Activated naive CD4-positive, alpha-beta T cell treated with anti-CD3 and anti-CD28 coated beads, Interleukin-2, amount 10 ng/mL, durations not matched to agents 7 days and 5 days (primary cell): ENCODE measurements at places on chromosomes 4 and X.

DNA sequence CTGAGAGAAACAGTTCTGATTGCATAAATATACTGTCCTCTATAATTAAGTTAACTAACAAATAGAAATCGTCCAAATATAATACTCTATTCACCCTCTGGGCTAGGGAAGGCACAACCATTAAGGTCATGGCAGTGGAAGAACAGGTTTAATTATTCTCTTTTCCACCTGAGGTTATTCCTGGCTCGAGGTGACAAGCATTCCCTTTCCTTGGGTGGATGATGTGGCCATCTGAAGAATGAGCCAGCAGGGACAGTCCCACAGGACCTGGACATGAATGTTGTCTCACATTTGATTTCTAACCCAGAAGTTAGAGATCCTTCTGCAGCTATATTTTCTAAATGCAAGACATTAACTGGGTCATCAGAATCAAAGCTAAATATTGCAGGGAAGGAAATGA lies 5.5 kb downstream of the IBSP start:
- H3K4me3 ChIP-seq: no peak overlapping the region
- no peaks in the 10 kb centered on the region for H3K4me1 ChIP-seq
- no peaks in the 10 kb centered on the region for H3K36me3 ChIP-seq

- no peak for DNase-seq
- no peak overlapping the region for H3K4me3 ChIP-seq
Measured at GRCh38 chrX:33161829-33162228, 49.5 kb downstream of the DMD start.

GRCh38 chr4:48989461-48990203 lies 3.6 kb downstream of the CWH43 start:
- peaks cover 54% of the 10 kb centered on the region for H3K27me3 ChIP-seq
- no peak overlapping the region for H3K4me3 ChIP-seq
- no peaks in the 10 kb centered on the region for H3K4me1 ChIP-seq
- no peak overlapping the region for H3K27ac ChIP-seq
- DNase-seq: no peak
- H3K36me3 ChIP-seq: no peaks in the 10 kb centered on the region

GRCh38 chr4:6278801-6279197 lies 9.1 kb downstream of the WFS1 start:
- H3K27ac ChIP-seq: no peak overlapping the region
- H3K27me3 ChIP-seq: peaks cover 6% of the 10 kb centered on the region
- no peaks in the 10 kb centered on the region for H3K36me3 ChIP-seq
- H3K4me3 ChIP-seq: no peak overlapping the region
- DNase-seq: peak; percentile 27
- H3K4me1 ChIP-seq: peaks cover 13% of the 10 kb centered on the region

DNA sequence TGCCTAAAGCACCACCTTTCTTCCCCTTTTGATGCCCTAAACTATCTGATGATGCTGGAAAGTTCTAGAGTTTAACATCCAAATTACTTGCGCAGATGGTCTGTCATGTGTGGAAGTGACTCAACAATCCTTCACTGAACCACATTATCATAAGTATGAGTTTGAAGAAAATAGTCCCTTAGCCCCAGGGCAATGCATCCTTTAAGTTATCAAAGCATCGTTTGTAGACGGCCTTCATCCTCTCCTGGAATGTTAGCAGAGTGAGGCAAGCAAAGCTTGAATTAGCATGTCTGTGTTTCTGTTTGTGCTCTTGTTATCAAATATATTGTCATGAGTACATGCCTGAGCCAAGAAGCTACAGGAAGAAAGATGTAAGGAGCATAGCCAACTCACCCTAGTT lies 570.9 kb downstream of the MID1IP1 start:
- H3K27ac ChIP-seq: no peak overlapping the region
- H3K36me3 ChIP-seq: no peaks in the 10 kb centered on the region
- DNase-seq: no peak
- H3K4me3 ChIP-seq: no peak overlapping the region
- no peaks in the 10 kb centered on the region for H3K27me3 ChIP-seq
- H3K4me1 ChIP-seq: no peaks in the 10 kb centered on the region

GRCh38 chr4:103136671-103137445 lies 37.2 kb upstream of the BDH2 start:
- H3K27ac ChIP-seq: peak overlapping the region; percentile 10
- H3K27me3 ChIP-seq: no peaks in the 10 kb centered on the region
- H3K4me1 ChIP-seq: peaks cover 10% of the 10 kb centered on the region
- H3K4me3 ChIP-seq: no peak overlapping the region
- H3K36me3 ChIP-seq: peaks cover 69% of the 10 kb centered on the region

DNA sequence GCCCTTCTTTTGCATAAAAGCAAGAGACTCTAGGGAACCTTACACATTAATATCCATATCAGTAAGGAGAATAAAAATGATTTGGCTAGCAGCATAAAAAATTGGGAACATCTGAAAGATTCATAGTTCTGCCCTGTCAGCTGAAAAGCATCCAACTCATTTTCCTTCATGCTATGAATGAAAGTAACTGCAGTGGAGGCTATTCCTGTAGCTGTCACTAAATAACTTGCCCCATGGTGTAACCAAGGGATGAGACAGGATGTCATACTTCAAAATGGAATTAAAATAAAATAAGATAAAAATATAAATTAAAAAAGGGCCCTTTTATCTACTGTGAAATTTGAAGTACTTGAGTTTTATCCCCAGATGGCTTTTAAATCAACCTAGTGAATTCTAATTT lies 878.8 kb downstream of the C4orf33 start:
- no peak for DNase-seq
- no peak overlapping the region for H3K4me3 ChIP-seq
- no peaks in the 10 kb centered on the region for H3K27me3 ChIP-seq
- no peaks in the 10 kb centered on the region for H3K36me3 ChIP-seq
- no peak overlapping the region for H3K27ac ChIP-seq
